Ureter (tissue), 1 donor: ENCODE measurements at places on chromosomes 6 and 20. TPM values are rescaled to one million over a fixed set of nuclear protein-coding genes. Genes with fewer than 3 reads are reported as not detected.

GRCh38 chr6:72316675-72317380, 305.0 kb upstream of the KCNQ5 start:
- DNase-seq, result no peak

GRCh38 chr6:43629104-43629504, at the start of gene GTPBP2:
Gene GTPBP2, minus strand, starts transcription at chr6:43629264. Its CDS starts 102 bp downstream, at chr6:43629162.
- DNase-seq, result peak; percentile 99

DNA sequence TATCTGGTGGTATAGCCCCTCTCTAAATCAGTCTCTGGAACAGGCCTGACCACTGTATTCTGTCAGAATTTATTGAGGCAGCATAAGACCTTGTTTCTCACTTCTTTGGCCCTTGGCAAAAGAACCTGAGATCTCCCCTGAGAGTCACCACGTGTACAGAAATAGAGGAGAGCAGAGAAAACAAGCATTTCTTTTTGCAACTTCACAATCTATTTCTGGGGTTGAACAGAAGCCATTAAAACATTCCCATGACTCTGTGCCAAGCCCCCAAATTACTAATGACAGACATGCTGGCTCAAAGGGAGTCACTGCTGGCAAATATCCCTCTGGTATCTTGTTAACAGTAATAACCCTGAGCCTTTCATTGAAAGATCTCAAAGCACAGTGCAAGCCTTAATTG, 395.3 kb downstream of the MAFB start:
- DNase-seq, result no peak

The CAGE1 gene
- total RNA-seq, result not detected

DNA sequence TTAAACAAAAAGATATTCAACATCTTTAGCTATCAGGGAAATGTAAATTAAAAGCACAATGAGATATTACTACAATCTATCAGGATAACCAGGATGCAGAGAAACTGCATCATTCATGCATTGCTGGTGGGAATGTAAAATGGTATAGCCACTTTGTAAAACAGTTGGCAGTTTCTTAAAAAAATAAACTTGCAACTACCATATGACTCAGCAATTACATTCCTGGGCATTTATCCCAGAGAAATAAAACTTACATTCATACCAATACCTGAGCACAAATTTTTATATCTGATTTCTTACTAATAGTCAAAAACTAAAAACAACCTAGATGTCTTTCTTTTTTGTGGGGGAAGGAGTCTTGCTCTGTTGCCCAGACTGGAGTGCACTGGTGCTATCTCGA, 190.3 kb upstream of the TAB2 start:
- no peak for DNase-seq

The SULF2 gene
- 59.5 TPM for total RNA-seq

- DNase-seq, result no peak
Measured at GRCh38 chr20:22453244-22454080, 130.9 kb downstream of the FOXA2 start.

GRCh38 chr20:32577023-32577422, 8.1 kb downstream of the NOL4L start:
- no peak for DNase-seq

- DNase-seq, result no peak
Measured at GRCh38 chr6:50724381-50725124, 11.2 kb downstream of the TFAP2D start.

- DNase-seq, result no peak
Measured at GRCh38 chr6:42498473-42499128, 46.9 kb upstream of the TRERF1 start.

The ZC2HC1B gene
- total RNA-seq, result not detected

- no peak for DNase-seq
Measured at GRCh38 chr20:19244291-19244690, 31.8 kb downstream of the SLC24A3 start.

DNA sequence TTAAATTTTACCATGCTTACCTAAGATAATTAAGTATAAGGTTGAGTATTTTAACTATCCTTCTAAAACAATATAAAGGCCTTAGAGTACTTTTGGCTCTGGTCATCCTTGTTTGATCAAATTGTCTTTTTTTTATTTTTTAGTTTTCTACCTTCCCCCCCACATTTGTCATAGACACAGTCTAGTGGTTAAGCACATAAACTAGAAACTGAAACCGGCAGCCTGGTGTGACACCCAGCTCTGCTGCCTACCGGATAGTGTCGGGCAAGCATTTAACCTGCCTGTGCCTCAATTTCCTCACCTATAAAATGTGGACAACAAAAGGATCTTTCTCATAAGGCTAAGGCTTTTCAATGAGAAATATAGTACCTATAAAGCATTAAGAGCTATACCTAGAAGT, 21.6 kb upstream of the TULP4 start:
- no peak for DNase-seq

The SAMD3 gene
- total RNA-seq, result 1.9 TPM

DNA sequence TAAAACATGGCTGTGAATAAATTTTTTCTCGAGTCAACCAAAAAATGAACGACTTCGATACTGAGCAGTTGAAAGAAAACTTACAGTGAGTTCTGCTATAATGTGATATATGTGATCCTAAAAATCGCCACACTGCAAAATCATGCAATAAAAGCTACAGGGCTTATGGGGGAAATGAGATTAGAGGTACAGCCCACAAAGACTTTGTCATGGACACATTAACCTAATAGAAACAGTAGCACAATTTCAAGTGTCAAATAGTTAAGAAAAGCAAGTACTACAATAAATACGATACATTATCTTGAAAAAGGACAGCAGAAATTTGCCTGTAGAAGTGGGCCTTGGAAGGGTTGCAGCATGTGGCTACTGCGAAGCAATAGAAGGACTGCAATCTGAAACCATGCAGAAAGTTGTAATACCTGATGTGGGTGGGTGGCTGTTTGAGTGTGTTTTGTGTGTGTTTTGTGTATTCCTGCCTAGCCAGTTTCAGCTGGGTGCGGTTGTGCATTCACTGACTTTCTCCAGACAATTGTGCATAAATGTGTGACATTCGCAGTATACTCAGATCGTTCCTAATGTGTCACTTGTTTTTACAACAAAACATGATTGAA, 79.1 kb downstream of the RPP40 start:
- DNase-seq, result no peak

DNA sequence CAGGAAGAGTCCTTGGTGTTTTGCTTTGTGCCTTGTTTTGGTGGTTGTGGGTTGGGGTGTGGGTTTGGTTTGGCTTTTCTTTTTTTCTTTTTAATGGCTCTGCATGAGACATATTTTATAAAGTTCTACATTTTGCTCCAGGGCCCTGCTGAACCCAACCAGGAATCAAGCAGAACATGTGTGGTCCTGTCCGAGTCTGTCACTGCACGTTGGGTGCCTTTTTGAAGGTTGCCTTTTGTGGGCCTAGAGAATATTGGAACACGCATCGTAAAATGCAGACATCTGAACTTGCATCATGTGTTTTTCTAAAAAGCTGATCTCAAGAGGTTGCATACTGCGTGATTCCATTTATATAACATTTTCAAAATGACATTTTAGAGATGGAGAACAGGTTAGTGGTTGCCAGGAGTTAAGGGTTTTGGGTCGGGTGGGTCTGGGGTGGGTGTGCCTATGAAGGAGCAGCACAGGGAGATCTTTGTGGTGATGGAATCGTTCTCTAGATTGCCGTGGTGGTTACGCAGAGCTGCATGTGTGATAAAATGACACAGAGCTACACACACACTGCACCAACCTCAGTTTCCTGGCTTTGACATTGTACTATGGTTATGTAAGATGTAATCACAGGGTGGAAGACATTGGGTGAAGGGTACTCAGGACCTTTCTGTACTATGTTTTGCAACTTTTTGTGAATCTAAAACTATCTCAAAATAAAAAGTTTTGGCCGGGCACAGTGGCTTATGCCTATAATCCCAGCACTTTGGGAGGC, 80.2 kb downstream of the EYA2 start:
- DNase-seq, result peak; percentile 66

DNA sequence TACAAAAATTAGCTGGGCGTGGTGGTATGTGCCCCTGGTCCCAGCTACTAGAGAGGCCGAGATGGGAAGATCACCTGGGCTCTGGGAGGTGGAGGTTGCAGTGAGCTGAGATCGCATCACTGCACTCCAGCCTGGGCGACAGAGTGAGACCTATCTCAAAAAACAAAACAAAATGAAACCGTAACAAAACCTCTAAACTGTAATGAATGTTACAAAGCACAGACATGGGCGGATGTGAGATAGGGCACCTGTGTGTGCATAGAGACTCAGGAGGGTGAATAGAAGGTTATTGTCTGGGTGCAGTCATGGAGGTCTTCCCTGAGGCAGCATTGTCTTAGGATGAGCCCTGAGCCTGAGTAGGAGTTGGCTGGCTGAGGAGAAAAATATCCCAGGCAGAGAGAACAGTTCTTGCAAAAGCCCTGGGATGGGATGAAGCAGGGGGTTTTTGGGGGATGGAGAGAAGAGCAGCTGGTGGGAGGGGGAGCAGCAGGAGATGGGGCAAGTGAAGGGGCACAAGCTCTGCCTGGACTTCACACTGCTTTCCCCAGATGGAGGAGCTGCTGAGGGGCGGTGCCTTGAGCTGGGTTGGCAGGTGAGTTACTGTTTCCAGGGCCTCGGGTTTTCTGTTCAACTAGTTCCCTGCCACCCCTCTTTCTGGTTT, 5.2 kb downstream of the BCAS4 start:
- DNase-seq, result no peak

DNA sequence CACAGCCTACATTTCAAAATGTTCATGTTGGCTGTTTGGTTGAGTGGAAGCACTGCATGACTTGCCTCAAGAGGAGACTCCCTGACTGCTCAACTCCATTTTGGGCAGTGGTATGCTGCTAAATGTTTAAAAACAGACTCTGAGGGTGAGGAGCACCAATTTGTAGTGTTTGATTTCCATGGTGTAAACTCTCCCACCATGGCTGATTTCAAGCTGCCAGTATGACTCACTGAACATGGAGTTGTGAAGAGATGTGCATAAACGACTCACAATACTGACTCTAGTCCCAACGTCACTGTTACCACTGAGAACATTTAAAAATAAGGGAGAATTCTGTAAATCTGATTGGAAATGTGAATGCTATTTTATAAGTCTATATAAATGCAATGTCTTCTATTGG, 70.4 kb downstream of the BACH2 start:
- DNase-seq, result no peak

The DAAM2 gene
- total RNA-seq, result 23.0 TPM

DNA sequence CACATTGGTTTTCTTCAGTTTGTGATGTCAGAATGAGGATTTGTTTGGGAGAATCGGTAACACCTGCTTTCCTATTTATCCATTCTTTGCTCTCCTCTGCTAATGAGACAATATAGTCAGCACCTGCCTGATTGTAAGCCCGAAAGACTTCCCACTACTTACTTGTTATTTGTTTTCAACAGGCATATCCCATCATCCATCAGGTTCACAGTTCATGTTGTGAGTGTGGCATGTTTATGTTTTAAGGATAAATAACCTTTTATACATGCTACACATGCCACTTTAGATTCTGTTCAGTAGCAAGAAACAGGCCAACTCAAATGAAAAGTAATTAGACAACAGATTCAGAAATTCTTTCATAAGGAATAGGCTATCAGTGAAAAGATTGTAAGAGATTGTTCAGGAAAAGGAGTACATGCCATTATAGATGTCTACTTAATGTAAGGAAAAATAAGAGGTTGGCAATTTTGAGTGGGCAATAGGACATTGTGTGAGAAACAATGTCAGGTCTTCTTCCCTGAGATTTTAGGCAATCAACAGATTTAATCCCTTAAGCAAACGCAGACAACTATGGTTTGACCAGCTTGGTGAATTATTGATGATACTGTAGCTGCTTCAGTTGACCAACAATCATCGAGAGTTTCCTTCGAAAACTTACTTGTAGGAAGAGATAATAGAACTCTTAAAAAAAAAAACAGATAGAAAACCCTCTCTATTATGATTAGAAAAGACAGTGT, 7.9 kb upstream of the GPRC6A start:
- no peak for DNase-seq

The MCCD1 gene
- not detected for total RNA-seq

DNA sequence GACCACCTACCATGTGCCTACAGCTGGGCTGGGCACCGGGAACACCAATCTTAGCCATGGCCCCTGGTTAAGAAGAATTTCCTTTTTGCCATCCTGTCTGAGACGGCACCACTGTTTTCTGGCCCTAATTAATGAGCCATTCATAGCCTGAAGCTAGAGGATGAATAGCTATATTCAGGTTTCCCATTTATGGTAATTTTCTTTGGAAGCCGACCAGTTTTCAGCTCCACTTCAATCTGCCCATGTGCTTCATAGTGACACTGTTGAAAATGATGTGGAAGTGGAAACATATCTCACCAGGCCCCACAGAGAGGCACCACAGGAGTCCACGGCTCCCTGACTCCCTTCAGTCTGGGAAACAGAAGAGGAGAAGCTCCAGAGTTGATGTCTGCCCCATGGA, 22.6 kb upstream of the ULBP3 start:
- DNase-seq, result no peak

- DNase-seq, result no peak
Measured at GRCh38 chr6:11122380-11122779, 10.9 kb upstream of the ERVFRD-1 start.

The PI16 gene
- total RNA-seq, result 15.4 TPM

DNA sequence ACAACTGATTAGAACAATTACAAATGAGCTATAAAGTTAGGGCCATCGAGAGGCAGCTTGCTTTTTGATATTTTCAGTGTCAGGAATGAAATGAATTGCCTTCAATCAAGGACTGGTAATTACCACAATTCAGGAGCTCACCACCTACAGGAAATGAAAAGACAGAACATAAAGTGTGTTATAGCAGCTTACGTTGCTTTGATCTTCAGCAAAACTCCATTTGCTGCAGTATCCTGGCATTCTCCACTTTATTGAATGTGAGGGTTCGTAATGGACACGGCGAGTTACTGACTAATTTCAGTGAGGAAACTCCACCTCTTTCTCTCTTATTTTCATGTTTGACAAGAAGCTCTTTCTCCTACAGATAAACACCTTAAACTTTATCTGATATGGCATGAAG, 440.0 kb upstream of the HSF2 start:
- no peak for DNase-seq

DNA sequence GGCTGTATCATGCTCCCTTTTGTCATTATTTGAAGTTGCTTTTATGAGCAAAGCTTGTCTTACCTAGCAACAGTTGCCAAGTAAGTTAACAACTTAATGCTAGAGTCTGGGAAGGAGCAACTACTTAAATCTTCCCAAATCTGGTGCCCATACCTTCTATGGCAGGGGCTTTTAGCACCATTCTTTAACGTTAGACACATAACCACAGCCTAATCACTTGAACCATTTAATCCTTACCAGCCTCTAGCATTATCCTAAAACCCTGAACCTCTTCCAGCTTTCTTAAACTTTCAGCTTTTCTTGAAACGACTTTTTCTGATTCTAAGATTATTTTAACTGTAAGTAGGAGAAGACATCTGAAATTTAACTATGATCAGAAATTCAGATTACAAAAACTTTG, at the start of gene C6orf163:
Gene C6orf163 (plus strand): TSS at position 83 of the 400 bp plus-strand sequence. CDS start 287 bp downstream, at position 370.
- DNase-seq, result no peak

The TFAP2C gene
- 12.5 TPM for total RNA-seq

- no peak for DNase-seq
Measured at GRCh38 chr20:60389882-60390281, 431.7 kb downstream of the CDH26 start.

The TBXT gene
- not detected for total RNA-seq

The OR10C1 gene
- not detected for total RNA-seq

- no peak for DNase-seq
Measured at GRCh38 chr6:156564807-156565149, 212.4 kb upstream of the ARID1B start.
